Cerebellar cortex (tissue), 1 donor: ENCODE measurements at places on chromosomes 12 and 14.

- DNase-seq: peak; percentile 65
These were observed at the start of gene SLC25A21 for GRCh38 chr14:37172024-37172869. TSS of gene SLC25A21 (minus strand) at chr14:37172606.

DNA sequence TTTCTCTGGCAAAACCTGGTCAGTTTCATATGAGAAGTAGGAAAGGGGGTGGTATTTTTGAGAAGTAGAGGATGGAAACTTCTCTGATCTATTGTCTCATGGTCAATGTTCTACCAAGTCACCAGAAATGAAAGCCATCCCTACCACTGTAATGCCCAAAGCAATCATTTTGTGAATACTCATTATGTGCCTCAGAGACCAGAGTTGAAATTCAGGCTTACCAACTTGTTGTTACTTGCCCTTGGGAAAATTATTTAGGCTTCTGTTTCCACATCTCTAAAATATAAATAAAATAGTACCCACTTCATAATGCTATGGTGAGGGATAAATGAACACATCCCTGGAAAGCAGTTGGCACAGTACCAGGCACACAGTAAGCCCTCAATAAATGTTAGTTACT lies 723.7 kb upstream of the TBX3 start:
- no peak for DNase-seq

GRCh38 chr14:66405158-66405557 lies 81.0 kb upstream of the CCDC196 start:
- DNase-seq: no peak

DNA sequence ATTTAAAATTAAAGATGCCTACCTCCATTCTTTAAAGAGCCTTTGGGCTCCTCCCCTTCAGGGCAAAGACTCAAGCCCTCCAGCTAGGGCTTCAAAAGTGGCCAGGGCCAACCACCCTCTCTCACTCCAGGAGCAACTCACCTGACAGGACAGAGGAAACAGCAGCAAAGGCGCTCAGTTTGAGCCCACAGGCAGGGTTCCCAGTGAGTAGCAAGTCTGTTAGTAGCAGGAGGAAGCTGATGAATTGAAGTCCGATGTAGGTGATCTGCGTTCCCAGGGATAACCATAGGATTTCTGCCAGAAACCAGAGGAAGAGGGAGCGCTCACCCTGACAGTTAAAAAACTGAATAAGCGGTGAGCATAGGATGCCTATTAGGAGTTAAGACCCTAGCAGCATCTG lies 15.7 kb downstream of the GSG1 start:
- DNase-seq: no peak

- no peak for DNase-seq
These were observed 56.4 kb downstream of the ZFP36L1 start for GRCh38 chr14:68736471-68736871.

DNA sequence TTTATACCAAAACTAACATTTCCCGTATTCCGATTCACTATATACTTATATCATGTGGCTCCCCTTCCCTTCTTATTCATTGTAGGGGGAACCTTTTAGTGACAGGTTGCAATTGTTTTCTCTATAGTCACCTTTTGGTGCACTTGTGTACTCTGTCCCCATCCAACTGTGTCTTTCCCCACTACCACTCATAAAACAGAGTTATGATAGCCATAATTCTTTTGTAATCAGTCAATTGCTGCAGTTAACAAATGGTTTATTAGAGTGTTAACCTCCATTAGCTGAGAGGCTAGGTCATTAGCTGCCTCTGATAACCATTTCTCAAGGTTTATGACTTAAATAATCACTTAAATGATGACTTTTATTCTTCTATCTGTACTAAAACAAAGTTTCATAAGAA lies 338.1 kb upstream of the SEL1L start:
- DNase-seq: no peak

DNA sequence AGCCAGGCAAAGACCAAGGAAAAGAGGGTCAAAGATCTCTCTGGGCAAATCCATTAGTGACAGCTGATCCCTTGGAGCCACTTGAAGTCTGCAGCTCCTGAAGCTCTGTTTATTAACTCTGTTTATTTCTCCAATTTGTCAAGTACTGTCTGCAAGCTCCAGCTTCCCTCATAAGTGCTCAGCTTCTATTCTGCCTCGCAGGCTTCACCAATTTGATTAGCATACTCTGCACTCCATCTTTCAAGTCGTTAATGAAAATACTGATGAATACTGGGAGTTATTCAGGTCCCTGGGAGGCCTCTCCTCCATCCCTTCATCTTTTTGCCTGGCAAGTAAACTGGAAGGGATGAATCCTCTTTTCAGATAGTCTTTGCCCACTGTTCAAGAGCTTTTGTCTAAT lies 54.3 kb downstream of the TTC9 start:
- DNase-seq: no peak

DNA sequence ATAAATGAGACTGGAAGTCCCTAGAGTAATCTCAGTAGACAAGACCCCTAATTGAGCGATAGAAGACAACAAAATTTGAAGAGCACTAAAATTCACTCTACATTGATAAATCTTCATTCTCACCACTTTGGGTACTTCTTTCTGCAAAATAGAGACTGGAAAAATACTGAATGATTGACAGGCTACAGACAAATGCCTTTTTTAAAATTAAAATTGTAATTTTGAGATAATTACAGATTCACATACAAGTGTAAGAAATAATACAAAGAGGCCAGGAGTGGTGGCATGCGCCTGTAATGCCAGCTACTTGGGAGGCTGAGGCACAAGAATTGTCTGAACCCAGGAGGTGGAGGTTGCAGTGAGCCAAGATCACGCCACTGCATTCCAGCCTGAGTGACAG lies 4.5 kb upstream of the CORO1C start:
- DNase-seq: no peak

GRCh38 chr14:65079201-65079600 lies 23.1 kb downstream of the MAX start:
- no peak for DNase-seq

- DNase-seq: no peak
These were observed 44.9 kb downstream of the BICD1 start for GRCh38 chr12:32151552-32151951.

GRCh38 chr14:74682169-74682952 lies 30.5 kb downstream of the AREL1 start:
- DNase-seq: no peak
